ENCODE measurements at places on chromosomes 13 and 19.

- no peak for DNase-seq
Measured at GRCh38 chr19:40054632-40055031, 1.4 kb downstream of the ZNF780B start.

DNA sequence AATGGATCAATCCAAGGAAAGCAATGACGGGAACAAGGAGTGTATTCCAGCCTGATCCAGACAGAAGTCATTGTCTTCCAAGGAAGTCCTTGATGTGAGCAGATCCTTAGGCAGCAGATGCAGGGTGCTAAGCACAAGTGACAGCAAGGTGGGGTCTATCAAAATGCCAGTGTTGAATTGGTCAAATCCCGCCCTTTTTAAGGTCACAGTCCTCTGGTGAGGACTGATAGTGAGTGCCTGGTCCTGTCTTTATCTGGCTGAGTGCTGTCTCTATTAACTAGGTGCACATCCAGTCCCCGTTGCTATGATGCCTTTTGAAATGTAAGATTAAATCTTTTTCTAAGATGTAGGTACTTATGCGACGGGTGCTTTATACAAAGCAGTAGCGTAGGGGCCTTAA is 1.3 kb upstream of the LAMP1 start:
- peak; percentile 74 for DNase-seq

GRCh38 chr19:51183629-51184028 is 41.3 kb upstream of the CD33 start:
- no peak for DNase-seq

- peak; percentile 76 for DNase-seq
Measured at GRCh38 chr19:19145684-19146608, 7.7 kb upstream of the TMEM161A start.

DNA sequence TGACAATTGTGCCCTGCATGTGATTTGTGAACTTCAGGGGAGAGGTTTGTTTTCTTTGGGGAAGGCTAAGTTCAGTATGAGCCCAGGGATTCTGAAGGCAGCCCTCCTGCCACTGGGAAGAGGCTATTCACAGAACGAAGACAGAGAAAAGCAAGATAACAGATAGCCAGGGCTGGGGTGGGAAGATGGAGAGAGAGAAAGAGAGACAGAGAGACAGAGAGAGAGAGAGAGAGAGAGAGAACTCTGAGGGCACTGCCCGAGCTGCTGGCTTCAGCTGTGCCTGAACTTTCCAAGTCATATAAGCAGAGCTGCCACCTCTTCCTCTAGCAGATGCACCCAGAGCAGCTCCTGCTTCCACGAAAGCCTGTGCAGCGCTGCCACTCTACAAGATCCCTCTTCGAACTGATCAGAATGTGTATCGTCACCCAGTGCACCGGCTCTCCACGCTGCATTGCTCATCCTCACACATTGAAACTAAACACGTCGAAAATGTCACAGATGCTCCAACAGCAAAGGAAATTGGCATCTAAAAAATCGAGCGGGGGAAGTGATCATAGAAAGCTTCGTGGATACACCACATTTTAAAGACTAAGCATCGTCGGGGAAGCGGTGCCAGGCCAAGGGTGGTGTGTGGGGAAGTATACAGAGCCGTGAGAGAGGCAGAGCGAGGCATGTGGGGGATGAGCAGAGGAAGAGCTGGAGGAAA is 81.8 kb upstream of the SIAH3 start:
- DNase-seq, result no peak

- DNase-seq, result no peak
Measured at GRCh38 chr19:371501-372168, 27.0 kb upstream of the MIER2 start.

DNA sequence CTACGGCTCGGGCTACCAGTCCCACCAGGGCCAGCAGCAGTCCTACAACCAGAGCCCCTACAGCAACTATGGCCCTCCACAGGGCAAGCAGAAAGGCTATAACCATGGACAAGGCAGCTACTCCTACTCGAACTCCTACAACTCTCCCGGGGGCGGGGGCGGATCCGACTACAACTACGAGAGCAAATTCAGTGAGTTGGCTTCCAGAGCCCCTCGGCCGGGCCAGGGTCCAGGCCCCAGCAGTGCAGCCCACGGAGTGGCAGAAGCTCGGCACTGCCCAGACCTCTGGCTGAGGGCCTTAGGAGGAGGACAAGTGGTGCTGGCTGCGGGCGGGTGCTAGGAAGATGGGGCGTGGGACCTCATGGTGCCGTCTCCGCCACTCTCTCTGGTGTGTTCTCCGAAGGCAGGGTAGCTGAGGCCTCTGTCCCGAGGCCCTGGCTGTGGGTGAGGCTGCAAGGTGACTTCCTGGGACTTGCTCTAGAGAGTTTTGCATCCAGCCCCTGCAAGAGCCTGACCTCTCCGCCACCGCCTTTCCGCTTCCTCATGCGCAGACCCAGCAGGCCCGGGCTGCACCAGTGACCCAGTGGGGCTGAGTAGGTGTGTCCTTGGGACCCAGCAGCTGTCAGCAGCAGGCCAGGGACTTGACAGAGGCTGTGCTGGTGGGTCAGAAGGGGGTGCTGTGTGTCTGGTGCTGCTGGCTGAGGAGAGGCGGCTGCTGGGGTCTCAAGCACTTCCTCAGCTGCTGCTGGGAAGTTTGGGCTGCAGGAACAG is 13.5 kb upstream of the QTRT1 start:
- no peak for DNase-seq

Data from hematopoietic multipotent progenitor cell treated with erythropoietin and hydrocortisone succinate and interleukin-3 and kit ligand, for 6 days (in vitro differentiated cells).